M059J (cell line): ENCODE measurements at places on chromosomes 13 and 19.

- no peak for DNase-seq
These were observed 77.1 kb upstream of the WASF3 start for GRCh38 chr13:26480246-26480855.

DNA sequence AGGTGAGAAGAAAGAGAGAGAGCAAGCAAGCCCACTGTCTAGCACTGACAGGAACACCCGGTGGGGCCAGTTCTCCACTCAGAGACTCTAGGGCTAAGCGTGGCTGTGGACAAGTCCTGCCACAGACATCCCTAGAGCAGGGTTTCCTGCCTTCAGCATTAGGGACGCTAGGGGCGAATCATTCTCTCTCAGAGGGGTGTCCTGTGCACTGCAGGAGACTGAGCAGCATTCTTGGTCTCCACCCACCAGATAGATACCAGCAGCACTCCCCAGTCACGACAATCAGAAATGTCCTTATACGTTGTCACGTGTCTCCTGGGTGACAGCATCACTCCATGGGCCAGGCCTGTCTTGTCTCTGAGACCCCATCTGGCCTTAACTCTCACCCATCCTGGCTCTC, 1.5 kb downstream of the OR10H1 start:
- peak; percentile 34 for DNase-seq

DNA sequence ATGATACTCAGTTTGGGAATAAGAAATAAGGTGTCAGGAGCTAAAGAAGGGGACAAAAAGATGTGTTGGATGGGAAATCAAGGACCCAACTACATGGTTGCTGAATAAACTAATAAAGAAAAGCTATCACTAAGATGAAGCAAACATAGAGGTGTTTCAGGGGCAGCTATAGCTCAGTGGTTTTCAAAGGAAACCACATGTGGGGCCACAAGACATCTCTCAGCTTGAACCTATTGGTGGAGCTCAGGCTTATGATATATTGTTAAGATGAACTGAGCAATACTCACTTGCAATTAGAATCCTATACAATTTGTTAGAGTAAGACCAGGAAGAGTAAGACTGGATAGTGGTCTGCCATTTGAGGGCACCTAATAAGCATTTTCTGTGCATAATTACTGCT, 45.1 kb upstream of the SPRY2 start:
- DNase-seq: no peak

GRCh38 chr19:49413348-49413747, 9.9 kb downstream of the PTH2 start:
- DNase-seq: no peak

GRCh38 chr13:95083066-95083465, 218.2 kb downstream of the ABCC4 start:
- no peak for DNase-seq

GRCh38 chr13:23690668-23691067, 120.5 kb downstream of the TNFRSF19 start:
- DNase-seq: no peak

DNA sequence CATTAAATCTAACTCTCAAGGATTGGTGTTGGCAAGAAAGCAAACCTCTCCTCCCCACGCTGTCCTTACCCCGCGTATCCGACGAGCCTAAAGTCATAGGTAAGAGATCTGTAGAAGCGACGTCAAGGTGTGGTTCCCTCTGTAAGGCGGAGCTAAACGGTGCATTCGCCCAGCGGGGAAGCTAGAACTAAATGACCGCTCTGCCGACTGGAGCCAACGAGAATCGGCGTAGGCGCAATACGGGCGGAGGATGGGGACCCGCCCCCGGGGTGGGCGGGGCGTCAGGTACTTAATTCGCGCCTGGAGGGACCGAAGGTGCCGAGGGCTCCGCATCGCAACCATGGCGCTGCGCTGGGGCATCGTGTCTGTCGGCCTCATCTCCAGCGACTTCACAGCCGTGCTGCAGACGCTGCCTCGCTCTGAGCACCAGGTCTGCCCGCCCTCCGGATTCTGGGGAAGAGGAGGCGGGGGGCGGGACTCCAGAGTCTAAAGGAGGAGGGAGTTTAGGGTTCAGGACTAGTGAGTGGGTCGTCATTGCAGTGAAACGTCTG, at the start of gene DHDH:
Gene DHDH, plus strand, starts transcription at position 318 of the 551 bp plus-strand sequence. Its CDS starts 23 bp downstream, at position 341.
- peak; percentile 80 for DNase-seq

GRCh38 chr13:35857769-35858168, 273.4 kb downstream of the DCLK1 start:
- DNase-seq: peak; percentile 36

GRCh38 chr19:42226886-42227285, 6.8 kb downstream of the ZNF526 start:
- DNase-seq: no peak

- DNase-seq: peak; percentile 90
These were observed 76.9 kb downstream of the ITGBL1 start for GRCh38 chr13:101529422-101529821.

GRCh38 chr13:91133941-91134802, 213.3 kb upstream of the MIR17HG start:
- DNase-seq: peak; percentile 53

DNA sequence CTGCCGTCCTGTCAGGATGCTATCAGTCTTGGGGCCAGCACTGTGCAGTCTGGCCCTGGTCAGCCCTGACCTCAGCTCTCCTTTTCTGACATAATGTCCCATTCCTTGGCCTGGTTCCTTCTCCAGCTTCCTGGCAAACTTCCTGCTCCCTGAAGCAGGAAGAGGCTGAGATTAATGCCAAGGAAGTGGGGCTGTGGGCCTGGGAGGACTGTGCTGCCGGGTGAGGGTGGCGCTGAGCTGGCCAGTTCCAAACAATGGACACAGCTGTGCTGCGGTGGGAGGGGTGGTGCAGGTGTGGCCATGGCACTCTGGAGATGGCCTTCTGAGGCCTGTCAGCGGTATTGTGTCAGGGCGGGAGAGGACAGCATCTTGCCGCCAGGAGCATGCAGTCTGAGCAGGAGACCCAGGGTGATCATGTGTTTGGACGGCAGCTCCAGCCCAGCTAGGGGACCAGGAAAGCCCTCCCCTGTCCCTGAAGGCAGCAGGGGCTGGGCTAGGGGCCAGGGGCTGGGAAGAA, 30.9 kb downstream of the TUBA3C start:
- no peak for DNase-seq

GRCh38 chr19:53621885-53622740, 9.7 kb upstream of the DPRX start:
- DNase-seq: peak; percentile 24

GRCh38 chr13:51838240-51838846, 6.6 kb downstream of the TMEM272 start:
- DNase-seq: peak; percentile 53

- DNase-seq: no peak
These were observed 47.1 kb downstream of the HSPH1 start for GRCh38 chr13:31114641-31115040.

GRCh38 chr19:7772752-7773291, 9.8 kb downstream of the CLEC4M start:
- no peak for DNase-seq

GRCh38 chr19:52938761-52939160, 15.5 kb upstream of the ZNF888 start:
- DNase-seq: no peak

- no peak for DNase-seq
These were observed 150.3 kb downstream of the SLITRK5 start for GRCh38 chr13:87821512-87821911.

DNA sequence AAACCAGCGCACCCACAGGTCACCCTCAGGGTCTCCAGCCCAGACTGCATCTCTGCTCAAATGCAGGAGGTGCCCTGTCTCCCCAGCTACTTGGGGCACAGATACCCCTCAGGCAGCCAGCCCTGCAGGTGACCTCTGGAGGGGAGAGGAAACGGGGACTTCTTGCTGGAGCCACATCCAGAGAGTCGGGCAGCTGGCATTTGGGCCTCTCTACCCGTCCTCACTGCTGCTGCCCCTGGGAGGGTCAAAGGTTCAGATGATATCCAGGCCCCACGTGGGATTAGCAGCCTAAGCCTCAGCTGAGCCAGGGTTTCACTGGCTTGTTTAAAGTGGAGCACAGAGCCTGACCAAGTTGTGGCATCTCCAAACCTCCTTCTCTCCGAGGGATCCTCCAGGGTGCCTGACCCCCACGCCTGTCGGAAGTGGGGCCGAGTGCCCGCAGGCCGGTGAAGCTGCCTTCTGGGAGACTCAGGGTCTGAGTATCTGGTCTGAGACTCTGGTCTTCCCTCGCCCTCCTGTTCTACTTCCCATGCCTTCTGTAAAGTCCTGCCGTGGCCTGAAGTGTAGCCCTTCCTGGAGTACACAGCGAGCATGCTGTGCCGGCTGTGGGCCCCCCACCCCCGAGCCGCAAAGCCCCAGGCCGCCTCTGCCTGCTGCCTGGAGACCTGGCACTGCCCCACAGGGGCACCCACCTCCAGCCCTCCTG, 2.1 kb downstream of the RASA3 start:
- peak; percentile 27 for DNase-seq

DNA sequence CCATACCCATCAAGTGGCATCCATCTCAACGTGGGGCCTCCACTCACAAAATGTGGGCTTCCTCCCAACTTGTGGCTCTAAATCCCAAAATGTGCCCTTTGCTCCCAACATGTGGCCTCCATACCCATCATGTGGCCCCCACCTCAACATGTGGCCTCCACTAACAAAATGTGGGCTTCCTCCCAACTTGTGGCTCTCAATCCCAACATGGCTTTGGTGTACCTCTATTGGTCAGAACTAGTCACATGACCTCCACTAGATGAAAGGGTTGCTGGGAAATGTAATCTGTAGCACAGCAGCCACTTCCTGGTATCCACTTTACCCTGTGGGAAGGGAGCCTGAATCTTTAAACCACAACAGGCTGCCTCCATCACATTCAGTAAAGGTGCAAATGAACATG, 10.1 kb upstream of the ACER1 start:
- DNase-seq: no peak

- DNase-seq: no peak
These were observed 165.0 kb downstream of the FGF14 start for GRCh38 chr13:102236830-102237229.

DNA sequence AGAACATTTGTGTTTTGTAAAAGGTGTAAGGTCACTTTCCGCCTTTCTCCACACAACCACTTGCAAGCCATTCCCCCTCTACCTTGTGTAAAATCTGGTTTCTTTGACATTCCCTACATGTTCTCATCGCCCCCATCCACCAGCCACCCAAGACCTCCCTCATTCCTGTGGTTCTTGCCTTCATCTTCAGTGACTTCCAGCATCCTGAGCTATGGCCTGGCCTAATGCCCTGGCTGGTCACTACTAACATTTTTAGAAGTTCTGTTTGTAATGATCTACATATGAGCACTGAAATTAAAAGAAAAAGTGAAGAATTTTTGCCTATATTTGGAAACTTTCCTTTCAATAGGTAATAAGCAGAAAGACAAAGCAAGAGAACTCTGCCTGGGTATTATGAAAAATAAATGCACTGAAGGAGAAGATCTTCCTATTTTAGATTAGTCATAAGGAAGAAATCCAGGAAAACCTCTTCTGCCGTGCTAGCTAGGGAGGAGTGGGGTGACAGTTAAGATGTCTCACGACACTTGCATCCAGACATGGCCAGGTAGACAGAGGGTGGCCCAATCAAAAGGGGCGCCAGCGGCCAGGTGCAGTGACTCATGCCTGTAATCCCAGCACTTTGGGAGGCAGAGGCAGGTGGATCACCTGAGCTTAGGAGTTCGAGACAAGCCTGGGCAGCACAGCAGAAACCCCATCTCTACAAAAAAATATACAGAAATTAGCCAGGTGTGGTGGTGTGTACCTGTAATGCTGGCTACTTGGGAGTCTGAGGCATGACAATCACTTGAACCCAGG, 28.1 kb upstream of the MPHOSPH8 start:
- DNase-seq: peak; percentile 36

GRCh38 chr13:47904891-47905290, 96.2 kb downstream of the SUCLA2 start:
- DNase-seq: no peak

- DNase-seq: no peak
These were observed 297.8 kb upstream of the DACH1 start for GRCh38 chr13:72164811-72165210.

- DNase-seq: no peak
These were observed 81.3 kb upstream of the TMTC4 start for GRCh38 chr13:100755891-100756290.

DNA sequence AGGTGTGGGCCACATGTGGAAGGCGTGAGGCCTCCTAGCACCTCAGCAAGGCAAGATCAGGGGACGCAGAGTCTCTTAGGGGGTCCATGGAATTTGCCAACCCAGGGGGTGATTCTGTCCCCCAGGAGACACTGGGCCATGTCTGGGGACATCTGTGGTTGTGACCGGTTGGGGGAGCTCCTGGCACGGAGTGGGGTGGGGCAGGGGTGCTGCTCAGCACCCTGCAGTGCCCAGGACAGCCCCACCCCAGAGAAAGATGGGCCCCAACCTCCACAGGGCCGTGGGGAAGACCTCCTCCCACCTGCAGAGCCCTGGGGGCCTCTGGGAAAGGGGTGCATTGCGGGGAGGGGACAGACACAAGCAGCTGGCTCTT, 4.0 kb downstream of the MKNK2 start:
- no peak for DNase-seq

GRCh38 chr13:26749285-26749684, 11.3 kb downstream of the GPR12 start:
- DNase-seq: no peak

DNA sequence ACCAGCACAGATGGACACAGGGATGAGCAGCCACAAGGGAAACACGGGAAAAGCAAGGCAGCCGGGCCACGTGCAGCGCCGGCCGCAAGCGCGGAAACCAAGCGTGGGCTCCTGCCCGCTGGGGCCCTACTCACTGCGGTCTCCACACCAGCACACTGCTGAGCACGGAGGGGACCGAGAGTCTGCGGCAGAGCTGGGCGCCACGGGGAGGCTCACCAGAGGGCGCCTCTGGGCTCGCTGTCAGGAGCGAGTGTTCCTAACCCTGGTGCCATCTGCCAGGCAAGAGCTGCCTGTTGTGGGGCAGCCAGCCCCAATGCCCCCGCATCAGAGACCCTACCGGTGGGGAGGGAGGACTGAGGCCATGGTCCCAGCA, 26.5 kb downstream of the MPND start:
- DNase-seq: no peak

GRCh38 chr13:41751734-41752445, 209.0 kb downstream of the VWA8 start:
- DNase-seq: no peak
